ENCODE measurements at places on chromosomes 5 and 9. TPM values are rescaled to one million over a fixed set of nuclear protein-coding genes. Genes with fewer than 3 reads are reported as not detected.

- peak; percentile 91 for DNase-seq
These were observed 962 bp upstream of the NR6A1 start for GRCh38 chr9:124771867-124772679.

DNA sequence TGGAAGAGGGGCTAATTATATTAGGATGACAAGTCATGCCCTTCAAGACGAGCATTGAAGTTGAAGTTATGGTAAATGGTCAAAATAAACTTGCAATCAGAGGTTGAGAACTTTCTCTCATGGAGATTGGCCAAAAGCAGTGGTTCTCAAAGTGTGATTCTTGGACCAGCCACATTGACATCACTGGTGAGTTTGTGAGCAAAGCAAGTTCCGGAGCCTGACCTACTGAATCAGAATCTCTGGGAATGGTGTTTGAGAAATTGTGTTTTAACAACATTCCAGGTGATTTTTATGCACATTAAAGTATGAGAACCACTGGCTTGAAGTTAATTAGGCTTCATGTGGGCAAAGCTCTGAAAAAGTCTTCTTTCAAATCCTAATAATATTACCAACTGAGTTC, 403.5 kb downstream of the ZSWIM6 start:
- no peak for DNase-seq

- peak; percentile 53 for DNase-seq
These were observed 63.8 kb upstream of the RNF130 start for GRCh38 chr5:180135128-180135955.

- DNase-seq = no peak
These were observed 252.5 kb downstream of the TRIM32 start for GRCh38 chr9:116939614-116940013.

DNA sequence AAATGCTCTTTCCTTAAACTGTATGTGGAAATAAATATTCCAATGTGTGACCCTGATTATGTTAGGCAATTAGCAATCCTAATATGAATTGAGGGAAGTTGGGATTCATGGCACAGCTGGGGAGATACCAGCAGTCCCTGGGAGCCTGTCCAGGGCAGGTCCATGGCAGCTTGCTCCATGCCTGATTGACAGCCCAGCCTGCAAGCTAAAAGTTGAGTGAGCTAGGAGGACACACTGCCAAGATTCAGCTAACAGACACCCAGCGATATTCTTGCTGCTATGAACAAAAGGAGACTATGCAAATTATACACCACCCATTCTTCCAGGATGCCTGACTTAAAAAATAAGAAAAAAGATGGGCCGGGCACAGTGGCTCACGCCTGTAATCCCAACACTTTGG, 6.2 kb downstream of the TGFBI start:
- peak; percentile 28 for DNase-seq

DNA sequence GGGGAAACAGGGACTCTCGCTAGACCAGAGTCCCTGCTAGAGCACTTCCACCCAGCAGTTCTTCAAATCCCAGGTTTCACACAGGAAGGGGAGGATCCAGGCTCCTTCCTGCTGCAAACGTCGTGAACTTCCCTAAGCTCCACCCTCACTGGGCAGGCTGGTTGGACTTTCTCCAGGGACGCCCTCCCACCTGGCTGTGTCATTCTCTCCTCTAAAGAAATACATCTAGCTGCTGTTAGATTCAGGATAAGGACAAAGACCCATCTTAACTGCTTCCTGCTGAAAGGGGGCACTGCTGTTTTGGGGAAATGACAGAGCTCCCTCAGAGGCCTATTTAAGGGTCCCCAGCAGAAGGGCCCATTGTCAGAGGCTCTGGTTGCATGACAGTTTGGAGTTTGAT, 230.7 kb downstream of the SEMA6A start:
- DNase-seq = no peak

GRCh38 chr5:93305984-93306383, 275.0 kb downstream of the NR2F1-AS1 start:
- DNase-seq = no peak

DNA sequence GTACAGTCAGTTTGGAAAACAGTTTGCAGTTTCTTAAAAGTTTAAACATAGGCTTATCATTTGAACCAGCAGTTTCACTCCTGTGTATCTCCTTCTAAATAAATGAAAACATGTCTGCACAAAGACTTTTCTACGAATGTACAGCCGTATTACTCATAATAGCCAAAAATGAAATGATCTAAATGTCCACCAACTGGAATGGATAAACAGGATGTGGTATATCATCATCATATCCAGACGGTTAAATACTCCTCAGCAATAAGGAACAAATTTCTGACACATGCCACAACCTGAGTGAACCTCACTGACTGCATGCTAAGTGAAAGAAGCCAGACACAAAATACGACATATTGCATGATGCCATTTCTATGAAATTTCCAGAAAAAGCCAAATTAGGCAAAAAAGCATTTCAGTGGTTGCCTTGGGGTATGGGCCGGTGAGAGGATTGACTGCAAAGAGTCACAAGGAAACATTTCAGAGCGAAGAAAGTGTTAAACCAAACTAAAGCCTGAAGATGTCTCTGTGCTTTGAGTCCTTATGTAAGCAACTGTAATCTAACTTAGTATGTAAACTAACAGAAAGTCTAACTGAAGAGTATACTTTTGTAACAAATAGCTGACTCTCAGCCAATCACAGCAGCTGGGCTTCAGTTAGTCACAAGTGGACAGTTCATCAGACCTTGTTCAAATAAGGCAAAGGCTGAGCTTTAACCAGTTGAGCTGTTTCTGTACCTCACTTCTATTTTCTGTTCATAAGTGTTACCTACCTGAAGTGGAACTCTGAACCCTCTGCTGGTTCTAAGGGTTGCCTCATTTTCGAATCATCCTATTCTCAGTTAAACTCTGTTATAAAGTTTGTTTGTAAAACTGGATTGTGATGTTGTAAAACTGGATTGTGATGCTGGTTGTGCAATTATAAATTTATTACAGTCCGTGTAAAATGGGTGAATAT, 65.2 kb downstream of the TRIO start:
- DNase-seq = no peak

DNA sequence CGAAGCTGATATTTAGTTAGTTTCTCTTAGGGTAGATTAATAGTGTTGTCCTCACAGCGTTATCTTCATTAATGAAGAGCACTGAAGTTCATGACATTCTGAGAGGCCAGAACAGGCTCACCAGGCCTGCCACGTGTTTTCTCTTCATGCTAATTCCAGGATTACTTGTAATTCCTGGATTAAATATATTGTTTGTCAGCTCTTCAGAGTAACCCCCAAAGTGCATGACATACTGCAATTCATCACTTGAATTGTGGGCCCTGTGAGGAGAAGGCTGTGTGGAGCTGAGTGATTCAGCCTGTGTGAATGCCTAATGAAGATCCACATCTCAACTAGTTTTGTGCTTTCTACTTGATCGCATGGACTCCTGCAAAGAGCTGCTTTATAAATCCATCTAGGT, 401.0 kb upstream of the ADAMTSL1 start:
- DNase-seq = no peak

GRCh38 chr5:134053840-134054338, 49.1 kb upstream of the VDAC1 start:
- DNase-seq = no peak

GRCh38 chr9:98530806-98531386, 177.8 kb downstream of the GABBR2 start:
- no peak for DNase-seq

- DNase-seq = peak; percentile 82
These were observed 779 bp downstream of the PKN3 start for GRCh38 chr9:128702949-128703615.

- DNase-seq = no peak
These were observed 505 bp downstream of the C5orf34 start for GRCh38 chr5:43514471-43514815.

DNA sequence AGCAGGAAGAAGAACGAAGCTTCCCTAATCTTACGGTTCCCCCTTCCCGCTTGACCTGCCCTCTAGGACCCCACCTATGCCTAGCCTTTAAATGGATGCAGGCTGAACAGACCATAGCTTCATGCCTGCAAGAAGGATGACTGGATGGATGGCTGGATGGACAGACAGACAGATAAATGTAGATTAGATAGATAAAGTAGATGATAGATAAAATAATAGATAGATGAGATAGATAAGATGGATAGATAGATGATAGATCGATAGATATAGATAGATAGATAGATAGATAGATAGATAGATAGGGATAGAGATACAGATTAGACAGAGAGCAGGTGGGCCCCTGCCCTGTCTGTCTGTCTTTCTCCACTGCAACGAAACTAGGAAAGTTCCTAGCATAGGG, 72.0 kb downstream of the GPR21 start:
- no peak for DNase-seq

GRCh38 chr5:54845567-54845941, 139.8 kb downstream of the ESM1 start:
- DNase-seq = no peak

GRCh38 chr9:119304555-119304954, 64.7 kb downstream of the BRINP1 start:
- no peak for DNase-seq

- peak; percentile 75 for DNase-seq
These were observed 5.0 kb downstream of the ENTPD8 start for GRCh38 chr9:137435980-137436760.

DNA sequence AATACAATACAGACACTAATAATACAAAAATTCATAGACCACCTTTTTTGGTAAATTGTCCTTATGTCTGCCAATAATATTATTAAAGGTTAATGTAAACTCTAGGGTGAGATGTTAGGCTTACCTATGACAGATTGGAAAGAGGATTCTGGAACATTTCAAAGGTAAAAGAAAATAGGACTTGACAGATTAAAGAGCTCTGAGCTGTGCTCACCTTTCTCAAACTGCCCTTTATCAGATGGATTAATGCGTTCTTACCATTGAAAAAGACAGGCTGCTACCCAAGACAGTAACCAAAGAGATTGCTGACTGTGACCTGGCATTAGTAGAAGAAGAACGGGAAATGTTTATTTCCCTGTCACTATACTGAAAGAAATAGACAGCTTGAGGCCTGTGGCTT, 156.1 kb upstream of the MRPS30 start:
- DNase-seq = no peak

- no peak for DNase-seq
These were observed 330.0 kb downstream of the EBF1 start for GRCh38 chr5:158769696-158770095.

- no peak for DNase-seq
These were observed 346.4 kb downstream of the ARL15 start for GRCh38 chr5:53963958-53964357.

DNA sequence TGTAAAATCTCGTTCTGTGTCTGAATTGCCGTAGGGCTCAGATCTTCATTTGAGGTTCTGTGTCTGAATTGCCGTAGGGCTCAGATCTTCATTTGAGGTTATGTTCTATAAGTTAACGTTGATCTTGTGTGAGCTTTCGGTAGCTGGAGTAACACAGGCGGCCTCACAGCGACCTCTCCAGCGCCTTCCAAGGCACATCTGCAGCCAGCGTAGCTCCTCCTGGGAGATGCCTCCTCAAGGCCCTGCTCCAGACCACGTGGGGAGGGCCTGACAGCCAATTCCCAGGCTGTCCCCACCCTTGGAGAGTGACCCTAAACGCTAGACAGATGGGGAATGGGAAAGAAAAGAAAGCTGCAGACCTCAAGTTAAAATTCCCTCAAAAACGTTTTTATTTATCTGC, 8.7 kb upstream of the AHRR start:
- no peak for DNase-seq

DNA sequence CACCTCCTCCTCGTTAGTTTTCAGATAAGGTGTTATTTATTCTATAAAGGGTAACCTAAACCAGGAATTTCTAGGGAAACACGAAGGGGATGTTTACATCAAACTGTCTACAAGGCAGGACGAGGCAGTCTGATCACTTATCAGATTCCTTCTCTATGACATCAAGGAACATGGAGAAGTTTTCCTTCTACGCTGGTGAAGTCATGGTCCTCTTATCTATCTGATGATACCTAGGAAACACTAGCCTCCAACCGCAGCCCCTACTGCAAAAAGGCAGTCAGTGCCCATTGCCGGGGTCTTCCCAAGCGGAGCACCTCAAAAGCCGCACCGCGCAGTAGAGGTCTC, 1.5 kb downstream of the MPDZ start:
- no peak for DNase-seq

DNA sequence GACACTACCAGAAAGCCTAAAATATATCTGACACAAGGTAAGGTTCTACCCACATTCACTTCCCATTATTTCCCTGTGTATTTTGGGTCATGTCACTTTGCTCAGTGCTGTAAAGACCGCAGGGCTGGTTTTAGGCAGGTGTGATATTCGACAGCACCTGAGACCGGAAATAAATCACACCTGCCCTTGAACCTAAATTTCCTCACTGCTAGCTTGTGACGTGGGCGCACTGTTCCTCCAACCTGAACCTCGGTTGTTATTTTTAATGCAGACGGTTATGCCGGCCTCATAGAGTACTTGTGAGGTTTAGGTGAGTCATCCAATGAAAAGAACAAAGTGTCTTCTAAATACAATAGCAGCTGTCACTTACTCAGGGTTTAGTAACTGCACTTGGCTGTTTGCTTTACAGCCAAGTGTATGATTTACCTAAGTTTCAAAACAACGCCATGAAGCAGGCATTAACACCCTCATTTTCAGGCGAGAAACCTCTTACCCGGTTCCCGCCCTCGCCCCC, 20.7 kb upstream of the ZNF782 start:
- DNase-seq = no peak

DNA sequence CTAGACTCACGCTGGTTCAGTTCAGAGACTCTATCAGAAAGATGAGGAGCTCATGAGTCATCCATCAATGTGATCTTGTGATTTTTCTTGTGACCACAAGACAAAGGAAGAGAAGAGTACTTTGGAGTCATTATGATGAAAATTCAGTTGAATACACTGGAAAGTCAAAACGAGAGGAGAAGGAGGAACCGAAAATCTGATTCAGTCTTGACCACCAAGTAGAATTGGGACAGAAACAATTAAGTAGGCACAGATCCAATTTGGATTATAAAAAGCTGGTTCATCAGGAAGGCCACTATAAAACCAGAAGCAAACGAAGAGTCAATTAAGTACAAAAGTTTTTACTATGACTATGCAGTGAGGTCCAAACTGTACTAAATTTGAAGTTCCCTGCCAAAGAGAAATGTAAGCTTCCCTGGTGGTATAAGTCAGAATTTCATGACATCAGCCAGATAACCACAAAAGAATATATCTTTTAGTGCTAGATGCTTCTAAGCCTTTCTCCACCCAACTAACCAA, 90.9 kb downstream of the THBS4 start:
- no peak for DNase-seq

The TNFSF15 gene
- 0.66 TPM for total RNA-seq

The SLIT3 gene
- total RNA-seq = 12.6 TPM

The RHOBTB3 gene
- 33.2 TPM for total RNA-seq

The SPATA31D4 gene
- not detected for total RNA-seq

The SH2D3C gene
- total RNA-seq = 85.4 TPM

The SPEF2 gene
- total RNA-seq = 11.3 TPM

The MEIKIN gene
- not detected for total RNA-seq

The CCL28 gene
- total RNA-seq = 14.0 TPM

The TAF11L10 gene
- not detected for total RNA-seq

The CEL gene
- total RNA-seq = 0.58 TPM

The GABRA1 gene
- total RNA-seq = not detected

The SET gene
- total RNA-seq = 216 TPM

The SPINK4 gene
- not detected for total RNA-seq

The PAEP gene
- not detected for total RNA-seq

The LURAP1L gene
- 10.3 TPM for total RNA-seq

The ZDHHC11B gene
- total RNA-seq = 5.0 TPM

Measured in spleen (tissue), 13 donors.